NCI-H2107 (cell line): ENCODE measurements at places on chromosomes 6 and 20.

DNA sequence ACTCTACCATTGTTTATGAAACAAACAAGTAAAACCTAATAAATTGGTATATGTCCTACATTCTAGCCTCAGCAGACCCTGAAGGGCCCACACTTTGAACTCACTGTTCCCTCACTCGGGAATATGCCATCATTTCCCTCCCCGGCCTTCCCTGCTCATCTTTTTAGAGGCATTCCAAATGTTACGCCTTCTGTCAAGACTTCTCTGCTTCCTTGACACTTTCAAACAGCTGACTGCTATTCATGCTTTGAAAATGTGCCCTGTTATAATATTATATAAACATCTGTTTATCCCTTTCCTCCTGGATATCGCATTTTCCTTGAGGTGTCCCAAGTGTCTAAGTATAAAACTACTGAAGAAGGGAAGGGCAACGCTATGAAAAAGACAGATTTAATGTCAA lies 249.5 kb upstream of the THEMIS start:
- DNase-seq, result no peak

DNA sequence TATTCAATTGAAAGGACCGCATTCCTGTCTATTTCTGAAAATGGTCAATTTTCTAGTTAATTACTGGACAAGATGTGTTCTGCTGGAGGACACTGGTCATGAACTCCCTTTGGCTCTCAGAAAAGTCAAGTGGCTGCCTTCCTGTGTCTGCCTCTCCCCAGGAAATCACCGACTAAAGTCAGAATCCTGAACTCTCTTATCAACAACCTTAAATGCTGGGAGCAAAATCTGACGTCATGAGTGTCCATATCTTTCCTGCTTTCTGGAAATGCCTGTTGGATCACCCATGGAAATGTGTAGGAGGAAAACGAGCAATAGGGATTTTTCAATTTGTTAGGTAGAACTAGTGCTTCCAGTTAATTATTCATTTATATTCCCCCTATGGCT lies 53.5 kb upstream of the PLCB1 start:
- no peak for DNase-seq

DNA sequence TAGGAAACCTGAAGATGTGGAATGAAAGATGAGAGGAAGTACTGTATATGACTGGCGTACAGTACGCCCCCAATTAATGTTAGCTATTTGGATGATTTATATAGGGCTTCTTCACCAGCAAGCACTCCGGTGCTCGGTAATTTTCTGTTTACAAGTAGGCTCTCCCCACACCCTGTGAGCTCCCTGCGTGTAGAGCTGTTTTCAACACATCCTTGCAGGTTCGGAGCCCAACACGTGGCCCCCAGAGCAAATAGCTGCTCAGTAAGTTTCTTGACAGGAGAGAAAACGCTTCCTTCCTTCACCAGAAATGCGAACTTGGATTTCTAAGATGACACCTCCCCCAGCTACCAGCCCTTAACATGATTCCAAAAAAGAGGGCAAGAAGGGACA lies 1.2 kb upstream of the RAB22A start:
- no peak for DNase-seq

DNA sequence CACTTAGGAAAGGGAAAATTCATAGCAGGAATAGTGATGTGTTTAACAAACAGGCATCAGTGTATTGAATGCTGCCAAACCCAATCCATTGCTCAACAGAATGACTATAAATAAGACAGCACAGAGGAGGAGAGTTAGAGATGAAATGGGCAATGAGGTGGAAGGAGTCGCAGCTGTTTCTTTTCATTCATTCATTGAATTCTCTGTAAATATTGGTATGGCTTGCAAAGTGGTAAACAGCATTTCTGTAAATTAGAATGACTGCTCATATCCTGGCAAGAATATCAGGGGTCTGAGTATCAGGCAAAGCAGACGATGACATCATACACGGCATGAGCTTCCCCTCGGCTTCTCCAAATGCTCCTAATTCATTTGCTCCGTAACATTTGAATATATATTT lies 703.6 kb upstream of the SLC35B3 start:
- no peak for DNase-seq

DNA sequence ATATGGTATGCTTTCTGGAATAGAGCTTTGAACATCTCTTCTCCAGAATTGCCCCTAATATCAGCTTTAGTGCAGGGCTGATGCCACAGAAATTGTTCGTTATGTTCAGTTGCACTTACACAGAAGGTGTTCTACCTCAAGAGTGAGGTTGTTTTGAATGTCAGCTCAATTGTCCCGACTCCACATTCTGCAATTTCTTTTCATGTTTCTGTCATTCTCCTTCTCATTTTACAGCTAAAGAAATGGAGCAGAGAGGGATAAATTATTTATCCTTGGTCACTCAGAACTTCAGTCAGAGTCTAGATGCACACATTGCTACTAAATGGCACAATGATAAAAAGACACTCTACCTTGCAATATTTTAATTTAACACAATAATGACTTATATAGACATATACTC lies 137.0 kb upstream of the CCN2 start:
- DNase-seq, result no peak

DNA sequence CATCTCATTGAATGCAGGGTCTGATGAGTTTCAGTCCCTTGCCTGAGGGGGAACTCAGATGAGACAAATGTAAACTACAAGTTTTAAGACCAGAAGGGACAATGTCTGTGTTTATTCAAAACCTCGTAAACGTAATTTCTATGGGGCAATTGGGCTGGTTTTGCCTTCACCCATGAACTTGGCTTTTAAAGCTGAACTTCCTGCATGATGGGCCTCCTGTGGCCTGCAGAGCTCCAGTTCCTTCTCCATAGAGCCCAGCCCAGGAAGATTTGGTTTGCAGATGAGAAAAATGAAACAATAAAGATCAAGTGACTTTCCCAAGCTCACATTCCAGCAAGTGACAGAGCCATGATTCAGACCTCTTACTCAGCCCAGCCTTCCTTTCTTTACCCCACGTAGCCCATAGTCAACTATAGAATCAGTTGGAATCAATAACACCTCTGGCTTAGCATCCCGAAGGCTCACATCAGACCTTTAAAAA lies 612.3 kb downstream of the UTRN start:
- DNase-seq, result no peak

GRCh38 chr6:27889275-27889627 lies 22.9 kb downstream of the OR2B2 start:
- DNase-seq, result no peak

GRCh38 chr6:25107218-25107617 lies 171.5 kb upstream of the RIPOR2 start:
- DNase-seq, result no peak

GRCh38 chr20:49260218-49260617 lies 17.6 kb downstream of the ZNFX1 start:
- DNase-seq, result no peak

DNA sequence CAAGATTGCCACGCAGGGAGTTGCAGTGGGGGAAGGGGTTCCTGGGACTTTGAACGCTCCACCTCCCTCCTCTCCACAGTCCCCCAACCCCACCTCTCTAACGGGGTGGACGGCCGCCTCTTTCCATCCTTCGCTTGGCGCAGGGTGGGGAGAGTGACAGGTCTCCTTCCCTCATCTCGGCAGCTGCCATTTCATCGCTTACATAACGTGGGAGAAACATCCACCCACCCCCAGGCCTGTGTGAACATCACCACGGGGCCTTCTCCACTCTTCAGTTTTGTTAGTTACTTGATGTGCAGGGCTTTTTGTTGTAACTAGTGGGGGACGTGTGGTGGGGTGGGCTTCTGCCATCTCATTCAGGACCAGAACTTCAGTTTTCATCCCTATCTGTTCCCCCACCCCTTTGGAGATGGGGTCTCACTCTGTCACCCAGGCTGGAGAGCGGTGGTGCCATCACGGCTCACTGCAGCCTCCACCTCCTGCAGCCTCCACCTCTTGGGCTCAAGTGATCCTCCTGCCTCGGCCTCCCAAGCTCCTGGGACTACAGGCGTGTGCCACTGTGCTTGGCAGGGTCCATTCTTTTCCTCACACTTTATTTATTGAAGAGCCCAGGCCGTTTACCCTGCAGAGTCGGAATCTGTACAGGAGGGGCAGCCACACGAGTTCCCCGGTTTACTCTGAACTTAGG lies 17.7 kb downstream of the RTEL1 start:
- DNase-seq, result no peak

DNA sequence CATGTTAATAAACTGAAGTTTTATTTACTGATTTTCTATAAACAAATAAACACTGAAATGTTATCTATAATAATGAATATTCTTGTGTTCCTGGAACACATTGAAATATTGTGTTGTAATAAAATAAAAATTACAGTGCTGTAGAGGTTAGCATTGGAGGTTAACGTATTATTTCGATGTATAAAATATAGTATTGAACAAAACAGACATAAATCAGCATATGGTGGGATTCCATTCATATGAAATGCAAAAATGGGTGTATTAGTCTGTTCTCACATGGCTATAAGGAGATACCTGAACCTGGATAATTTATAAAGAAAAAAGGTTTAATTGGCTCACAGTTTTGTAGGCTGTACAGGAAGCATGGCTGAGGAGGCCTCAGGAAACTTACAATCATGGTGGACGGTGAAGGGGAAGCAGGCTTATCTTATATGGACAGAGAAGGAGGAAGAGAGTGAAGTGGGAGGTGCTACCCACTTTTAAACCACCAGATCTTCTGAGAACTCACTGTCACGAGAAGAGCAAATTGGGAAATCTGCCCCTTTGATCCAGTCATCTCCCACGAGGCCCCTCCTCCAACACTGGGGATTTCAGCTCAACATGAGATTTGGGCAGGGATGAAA lies 24.6 kb upstream of the BMP6 start:
- DNase-seq, result no peak

- DNase-seq, result peak; percentile 16
Measured at GRCh38 chr6:92779746-92780145, 639.6 kb downstream of the EPHA7 start.

- DNase-seq, result no peak
Measured at GRCh38 chr6:10205892-10206291, 209.0 kb downstream of the TFAP2A start.

DNA sequence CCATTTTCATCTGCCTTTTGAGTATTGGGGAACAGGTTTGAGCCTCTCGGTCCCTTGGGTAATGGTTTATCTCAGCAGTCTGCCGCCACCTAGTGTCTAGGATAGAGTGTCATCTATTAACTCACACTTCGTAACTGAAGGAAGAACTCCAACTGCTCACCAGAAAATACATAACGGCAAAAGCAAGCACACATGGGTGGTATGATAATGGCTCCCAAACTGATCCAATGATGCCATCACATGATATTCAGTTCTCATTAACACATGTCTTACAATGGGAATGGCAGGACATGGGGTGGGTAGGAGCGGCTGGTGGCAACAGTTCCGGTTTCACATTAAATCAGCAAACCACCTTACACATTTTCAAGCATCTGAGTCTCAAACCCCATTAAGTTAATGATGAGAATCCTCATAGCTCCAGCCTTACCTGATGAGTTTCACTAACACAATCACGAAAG lies 110.7 kb upstream of the PHACTR1 start:
- peak; percentile 27 for DNase-seq

- DNase-seq, result no peak
Measured at GRCh38 chr6:112781241-112781640, 434.1 kb downstream of the RFPL4B start.

DNA sequence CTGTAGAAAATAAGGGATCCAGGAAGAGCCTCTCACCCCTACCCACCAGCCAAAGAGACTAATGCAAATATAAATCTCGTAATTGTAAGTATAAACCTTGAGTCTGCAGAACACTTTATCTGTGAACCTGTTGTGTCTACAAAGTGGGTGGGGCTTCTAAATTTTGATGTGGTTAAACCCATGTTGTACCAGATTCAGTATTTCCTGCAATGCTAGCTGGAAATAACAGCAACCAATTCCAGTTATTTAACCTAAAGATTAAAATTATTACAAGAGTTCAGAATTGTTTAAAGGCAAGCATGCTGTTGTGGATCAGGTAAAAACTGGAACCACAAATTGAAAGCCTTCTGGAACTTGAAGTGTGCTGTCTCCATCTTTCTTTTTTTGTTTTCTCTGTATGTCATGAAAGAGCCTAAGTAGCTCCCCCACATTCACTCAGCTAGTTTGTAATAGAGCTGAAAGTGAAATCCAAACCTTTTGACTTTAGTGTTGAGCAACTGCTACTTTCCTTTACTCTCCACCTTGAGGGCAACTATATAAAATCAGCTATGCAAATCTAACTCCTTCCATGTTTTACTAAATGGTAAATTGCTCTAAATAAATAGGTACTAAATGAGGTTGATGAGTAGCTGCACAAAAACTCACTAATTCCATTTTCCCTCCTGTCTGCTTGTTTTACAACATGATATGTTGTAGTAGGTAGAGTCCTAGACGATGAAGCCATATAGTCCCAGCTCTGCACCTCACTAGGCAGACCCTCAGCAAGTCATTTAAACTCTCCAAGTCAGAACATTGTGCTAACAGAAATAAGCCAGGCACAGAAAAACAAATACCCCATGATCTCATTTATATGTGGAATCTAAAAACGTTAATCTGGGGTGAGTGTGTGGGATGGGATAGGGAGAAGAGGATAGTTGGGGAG lies 17.9 kb upstream of the THEMIS start:
- no peak for DNase-seq

GRCh38 chr20:59605601-59606364 lies 1.4 kb downstream of the PHACTR3 start:
- DNase-seq, result no peak

DNA sequence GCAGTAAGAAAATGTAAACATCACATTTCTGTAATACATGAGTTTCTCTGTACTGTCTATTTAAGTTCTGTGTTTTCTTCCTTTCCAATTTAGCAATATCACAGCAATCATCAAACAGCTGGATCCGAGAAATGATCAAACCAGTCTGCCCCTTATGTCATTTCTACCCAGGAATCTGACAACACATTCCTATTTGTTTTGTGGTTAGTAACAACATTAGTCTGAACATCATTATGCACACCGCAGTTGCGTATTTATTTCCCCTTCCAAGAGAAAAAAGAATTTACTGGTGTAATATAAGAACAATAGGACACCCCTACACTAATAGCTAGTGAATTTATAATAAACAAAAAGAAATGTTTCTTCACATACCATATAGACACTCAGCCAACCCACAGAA lies 179.5 kb downstream of the BTBD9 start:
- no peak for DNase-seq

DNA sequence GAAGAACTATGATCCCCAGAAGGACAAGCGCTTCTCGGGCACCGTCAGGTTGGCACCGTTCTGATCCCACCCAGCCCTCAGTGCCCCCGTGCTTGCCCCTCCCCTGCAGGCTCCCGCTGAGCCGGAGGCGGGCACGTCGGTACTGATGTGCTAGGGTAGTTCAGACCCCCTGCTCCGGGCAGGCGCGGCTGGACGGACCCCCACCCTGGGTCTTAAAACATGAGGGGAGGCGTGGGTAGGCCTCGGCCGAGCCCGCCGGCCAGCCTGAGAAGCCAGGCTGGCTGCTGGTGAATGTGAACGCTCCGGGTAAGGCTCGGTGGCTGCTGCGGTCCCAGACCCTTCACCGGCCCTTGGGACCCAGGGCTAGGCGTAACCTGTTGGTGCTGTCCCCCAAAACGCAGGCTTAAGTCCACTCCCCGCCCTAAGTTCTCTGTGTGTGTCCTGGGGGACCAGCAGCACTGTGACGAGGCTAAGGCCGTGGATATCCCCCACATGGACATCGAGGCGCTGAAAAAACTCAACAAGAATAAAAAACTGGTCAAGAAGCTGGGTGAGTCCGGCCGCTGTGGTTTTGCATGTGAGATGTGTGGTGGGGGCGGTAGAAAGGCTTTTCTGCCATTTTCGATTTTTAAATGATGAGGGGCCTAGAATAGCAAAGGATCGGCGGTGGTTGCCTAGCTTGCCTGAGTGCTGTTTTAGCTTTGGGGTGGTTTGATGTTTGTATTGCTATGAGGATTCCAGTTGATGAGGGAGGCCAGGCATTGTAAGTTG lies 964 bp downstream of the RPL10A start:
- DNase-seq, result no peak
